Retinal pigment epithelial cell (primary cell): ENCODE measurements at places on chromosomes 1 and 21.

- DNase-seq: no peak
Measured at GRCh38 chr1:1144122-1144842, 28.4 kb upstream of the C1orf159 start.

DNA sequence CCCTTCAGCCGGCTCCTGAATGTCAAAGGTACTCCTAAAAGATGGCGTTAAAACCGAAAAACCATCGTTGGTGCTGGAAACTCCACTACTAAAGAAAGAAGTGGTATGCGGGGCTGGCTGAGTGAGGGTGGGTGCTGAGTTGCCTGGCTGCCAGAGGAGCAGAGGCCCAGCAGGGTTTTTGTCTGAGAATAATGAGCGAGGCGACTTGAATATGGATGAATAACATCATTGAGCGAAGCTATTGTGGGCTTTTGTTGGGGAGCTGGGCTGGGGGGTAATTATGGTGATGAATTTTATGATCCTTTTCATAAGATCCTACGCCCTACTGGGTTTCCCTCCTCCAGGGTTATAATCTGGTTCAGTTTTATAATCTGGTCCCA lies 2.0 kb downstream of the PDPN start:
- no peak for DNase-seq

DNA sequence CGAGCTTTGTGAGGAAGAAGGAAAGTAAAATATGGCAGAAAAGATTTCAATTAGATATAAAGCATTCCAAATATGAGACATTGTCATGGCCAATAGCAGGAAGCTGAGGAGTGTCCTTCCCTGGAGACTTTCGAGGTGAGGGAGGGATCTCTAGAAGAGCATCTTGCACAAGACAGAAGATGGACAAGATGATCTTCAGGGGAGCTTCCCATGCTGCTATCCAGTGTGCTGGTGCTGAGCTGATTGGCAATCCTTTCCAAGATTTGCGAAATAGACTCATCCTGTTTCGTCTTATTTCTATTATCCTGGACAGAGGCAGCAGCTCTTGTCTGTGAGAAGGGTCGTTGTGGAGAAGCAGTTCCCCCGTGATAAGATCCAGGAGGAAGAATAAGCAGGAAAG lies 342.0 kb upstream of the CAMK1G start:
- no peak for DNase-seq

- no peak for DNase-seq
Measured at GRCh38 chr1:61436016-61436415, 288.9 kb downstream of the TM2D1 start.

- DNase-seq: no peak
Measured at GRCh38 chr1:111738133-111738435, 1.1 kb downstream of the INKA2 start.

DNA sequence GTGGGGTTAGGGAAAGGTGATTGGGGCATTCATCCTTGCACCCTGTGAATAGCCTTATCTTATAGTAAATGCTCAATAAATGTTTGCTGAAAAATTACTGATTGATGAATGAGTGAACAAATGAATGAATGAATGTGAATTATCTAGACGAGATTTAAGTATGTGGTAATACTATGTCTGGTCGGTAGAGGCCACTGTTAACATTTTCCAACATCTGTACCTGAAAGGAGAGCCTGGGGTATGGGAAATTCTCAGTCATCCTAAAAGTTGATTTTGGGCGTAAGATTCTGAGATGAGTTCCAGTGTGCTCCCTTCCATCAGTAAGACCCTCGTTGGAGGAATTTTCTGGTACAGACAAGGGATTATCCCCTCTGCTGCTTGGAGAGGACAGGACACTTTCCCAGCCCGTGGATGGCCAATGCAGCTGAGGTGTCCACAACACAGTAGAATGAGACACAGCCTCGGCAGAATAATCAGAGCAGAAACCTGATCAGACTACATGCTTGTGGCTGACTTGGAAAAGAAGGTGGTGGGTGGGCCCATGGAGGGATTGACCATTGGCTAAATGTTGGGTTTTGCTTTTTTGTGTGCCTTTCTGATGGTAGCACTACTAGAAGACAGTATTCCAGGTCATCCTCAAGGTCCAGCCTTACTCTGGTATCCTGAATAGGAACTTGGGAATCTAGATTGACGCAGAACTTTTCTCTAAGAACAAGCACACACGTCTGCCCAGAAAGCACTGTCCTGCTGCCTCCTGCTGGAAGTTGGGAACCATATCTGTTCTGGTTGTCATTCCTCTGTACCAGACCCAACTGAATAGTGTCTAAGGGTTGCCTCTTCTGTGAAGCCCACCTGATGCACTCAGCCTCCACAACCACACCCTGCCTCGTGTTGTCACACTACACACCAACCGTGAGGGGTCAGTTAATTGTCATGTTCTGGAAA lies 262.0 kb downstream of the TNR start:
- DNase-seq: no peak

DNA sequence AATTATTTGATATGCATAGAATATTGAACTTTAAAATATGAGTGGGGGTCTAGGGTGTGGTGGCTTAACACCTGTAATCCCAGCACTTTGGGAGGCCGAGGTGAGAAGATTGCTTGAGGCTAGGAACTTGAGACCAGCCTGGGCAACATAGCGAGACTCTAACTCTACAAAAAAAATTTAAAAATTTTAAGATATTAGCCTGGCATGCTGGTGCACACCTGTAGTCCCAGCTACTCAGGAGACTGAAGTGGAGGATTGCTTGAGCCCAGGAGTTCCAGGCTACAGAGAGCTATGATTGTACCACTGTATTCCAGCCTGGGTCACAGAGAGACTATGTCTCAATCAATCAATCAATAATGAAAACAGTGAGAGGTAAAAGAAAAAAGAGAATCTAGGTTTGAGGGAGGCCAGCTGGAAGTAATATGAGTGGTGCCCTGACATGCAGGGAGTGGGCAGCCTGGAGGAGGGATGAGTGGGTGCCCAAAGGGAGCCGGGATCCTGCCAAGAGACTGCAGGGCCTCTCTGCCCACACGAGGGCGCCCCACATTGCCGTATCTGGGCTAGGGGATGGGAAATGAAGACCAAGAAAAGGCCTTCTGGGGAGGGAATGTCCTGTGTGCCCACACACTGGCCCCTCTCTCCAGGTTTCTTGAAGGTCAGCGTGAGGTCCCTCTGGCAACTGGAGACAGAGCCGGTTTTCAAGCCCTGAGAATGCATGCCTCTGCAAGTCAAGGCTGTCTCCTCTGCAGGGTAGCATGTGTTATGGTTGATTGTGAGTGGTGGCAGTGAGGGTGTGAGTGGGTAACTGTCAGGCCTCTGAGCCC lies 93.9 kb upstream of the PPM1J start:
- DNase-seq: no peak

DNA sequence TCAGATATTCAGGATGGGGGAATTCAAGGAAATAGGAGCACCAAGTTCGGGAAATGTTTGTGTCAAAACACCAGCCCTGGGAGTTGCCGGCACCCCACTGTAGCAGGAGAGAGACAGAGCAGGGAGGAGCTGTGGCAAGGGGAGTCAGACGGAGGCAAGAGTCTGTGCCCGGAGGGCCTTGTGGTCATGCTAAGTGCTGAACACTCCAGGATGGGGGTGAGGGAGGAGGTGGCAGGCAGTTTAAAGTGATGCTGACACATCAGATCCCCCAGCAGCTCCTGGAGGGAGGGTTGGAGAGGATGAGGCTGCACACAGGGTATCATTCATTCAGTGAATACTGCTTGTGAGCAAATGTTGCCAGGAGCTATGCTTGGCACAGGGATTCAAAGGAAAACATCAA lies 150.3 kb upstream of the ETV3 start:
- no peak for DNase-seq

DNA sequence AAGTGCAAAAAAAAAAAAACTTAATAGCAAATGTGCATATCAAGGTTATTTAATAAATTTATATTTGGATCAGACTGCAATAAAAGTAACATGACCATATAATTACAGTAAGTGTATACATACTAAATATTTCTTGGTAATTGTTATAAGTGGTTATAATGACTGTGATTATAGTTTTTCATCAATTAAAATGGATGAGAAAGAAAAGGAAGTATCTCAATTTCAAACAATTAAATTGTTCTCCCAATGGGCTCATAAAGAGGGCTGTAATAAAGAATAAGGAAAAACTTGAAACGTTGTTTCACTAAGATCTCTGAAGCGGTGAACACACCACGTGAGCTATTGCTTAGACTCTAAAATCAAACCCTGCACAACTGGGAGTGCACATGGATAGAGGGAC lies 104.1 kb downstream of the CDC42BPA start:
- no peak for DNase-seq

- DNase-seq: no peak
Measured at GRCh38 chr1:180652792-180653191, 21.0 kb downstream of the XPR1 start.

DNA sequence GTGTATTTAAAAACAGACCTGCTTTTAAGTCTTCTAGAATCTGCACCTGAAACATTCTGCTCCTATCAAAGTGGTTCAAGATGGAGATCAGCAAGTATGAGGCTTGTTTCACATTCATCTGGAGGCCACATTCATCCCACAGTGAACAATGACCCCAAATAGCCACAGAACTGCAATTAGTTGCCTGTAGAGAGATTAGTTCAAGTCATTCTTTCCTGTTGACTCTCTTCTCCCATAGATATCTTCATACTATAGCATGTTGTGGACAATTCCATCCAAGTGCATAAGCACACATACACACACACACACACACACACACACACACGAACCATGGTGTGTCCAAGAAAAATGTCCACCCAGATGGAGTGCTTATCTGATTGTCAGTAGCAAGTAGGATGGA lies 101.7 kb upstream of the FGGY start:
- DNase-seq: no peak

DNA sequence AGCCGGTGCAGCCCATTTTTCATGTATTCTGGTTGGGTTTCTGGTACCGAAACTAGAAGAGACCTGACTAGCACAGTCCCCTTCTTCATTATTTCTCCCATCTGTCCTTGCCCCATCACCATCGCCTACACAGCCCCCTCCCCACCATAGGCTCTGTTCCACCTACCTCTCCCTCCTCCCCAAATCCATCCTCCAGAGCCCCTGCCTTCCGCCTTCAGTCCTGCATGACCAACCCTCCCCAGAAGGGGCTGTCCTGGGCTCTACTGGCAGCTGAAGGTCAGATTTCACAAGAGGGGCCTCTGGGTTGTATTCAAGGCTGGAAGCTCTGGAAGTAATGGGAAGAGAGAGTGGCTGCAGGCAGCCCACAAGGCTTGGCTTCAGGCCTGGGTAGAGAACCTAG lies 55.2 kb downstream of the SDC3 start:
- no peak for DNase-seq

DNA sequence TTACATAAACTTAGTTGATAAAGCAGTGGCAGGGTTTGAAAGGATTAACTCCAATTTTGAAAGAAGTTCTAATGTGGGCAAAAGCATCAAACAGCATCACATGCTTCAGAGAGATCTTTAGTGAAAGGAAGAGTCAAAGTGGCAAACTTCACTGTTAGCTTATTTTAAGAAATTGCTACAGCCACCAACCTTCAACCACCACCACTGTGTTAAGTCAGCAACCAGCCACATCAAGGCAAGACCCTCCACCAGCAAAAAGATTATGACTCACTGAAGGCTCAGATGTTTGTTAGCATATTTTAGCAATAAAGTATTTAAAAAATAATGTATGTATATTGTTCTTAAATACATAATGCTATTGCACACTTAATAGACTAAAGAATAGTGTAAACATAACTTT lies 21.3 kb upstream of the MAGI3 start:
- DNase-seq: no peak

- DNase-seq: no peak
Measured at GRCh38 chr1:23209770-23210169, 7.5 kb downstream of the HTR1D start.

DNA sequence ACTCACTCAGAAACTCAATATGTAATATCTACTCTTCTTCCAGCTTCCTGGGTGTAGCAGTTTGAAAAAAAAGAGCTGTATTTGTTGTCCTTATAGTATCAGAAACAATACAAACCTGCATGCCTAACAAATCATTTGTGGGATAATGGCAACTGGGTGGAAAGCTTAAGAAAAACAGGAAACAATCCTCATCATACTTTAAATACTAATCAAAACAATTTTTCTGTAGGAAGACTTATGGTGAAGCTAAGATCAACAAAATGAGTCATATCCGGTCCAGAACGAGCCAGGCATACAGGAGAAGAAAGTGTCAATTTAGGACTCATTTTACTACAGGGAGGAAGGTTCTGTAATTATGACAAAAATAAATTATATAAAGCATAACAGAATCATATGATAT lies 181.8 kb upstream of the ADGRL4 start:
- DNase-seq: peak; percentile 48

DNA sequence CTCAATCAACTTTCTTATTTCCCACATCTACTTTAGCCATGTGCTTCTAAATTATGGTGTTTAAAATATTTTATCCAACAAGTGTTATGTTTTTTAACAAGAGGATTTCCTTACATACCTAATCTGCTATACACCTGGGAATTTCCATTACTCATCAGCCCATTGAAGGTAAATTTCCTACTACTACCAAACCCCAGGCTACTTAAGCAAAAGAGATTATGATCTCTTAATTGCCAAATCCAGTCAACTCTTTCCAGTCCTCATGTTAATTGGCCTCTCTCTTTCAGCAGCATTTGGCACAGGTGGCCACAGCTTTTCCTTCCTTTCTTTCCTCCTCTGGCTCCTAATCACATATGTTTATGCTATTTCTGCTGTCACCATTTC lies 5.1 kb upstream of the C1orf162 start:
- DNase-seq: no peak

- no peak for DNase-seq
Measured at GRCh38 chr1:217018648-217019047, 295.4 kb upstream of the ESRRG start.

DNA sequence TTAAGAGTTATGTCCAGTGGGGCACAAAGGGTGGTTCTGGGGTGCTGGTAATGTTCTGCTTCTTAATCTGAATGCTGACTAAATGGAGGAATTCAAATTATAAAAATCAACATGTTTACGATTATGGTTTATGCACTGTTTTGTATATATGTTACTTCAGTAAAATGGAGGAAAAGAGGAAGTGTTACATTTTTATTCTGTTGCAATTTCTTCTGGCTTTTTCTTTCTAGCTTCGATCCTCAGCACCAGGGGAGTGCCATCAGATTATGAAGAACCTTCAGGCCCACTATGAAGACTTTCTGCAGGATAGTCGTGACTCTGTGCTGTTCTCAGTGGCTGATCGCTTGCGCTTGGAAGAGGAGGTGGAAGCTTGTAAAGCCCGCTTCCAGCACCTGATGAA lies 105.5 kb downstream of the MACF1 start:
- no peak for DNase-seq

- DNase-seq: no peak
Measured at GRCh38 chr21:24436236-24436635, 1171.0 kb downstream of the MRPL39 start.

DNA sequence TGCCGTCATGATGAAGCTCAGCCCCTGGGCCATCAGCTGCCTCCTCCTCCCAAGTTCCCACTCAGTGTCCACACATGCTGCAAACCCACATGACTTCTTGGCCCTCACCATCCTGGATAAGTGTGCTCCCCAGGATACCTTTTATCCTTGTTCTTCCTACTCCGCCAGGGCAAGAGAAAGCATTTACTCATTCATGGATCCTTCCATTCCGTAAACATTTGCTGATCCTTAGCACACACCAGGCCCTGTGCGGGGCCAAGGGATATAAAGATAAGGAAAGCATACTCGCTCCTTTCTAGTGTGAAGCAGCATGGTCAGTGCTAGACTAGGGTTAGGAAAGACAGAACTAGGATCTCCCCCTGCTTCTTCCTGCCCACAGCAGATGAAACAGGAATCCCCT lies 122.1 kb upstream of the HMGB4 start:
- DNase-seq: no peak
